ENCODE measurements at places on chromosomes 11 and 22.

GRCh38 chr11:104534278-104534677, 364.0 kb downstream of the CASP12 start:
- no peak for DNase-seq

DNA sequence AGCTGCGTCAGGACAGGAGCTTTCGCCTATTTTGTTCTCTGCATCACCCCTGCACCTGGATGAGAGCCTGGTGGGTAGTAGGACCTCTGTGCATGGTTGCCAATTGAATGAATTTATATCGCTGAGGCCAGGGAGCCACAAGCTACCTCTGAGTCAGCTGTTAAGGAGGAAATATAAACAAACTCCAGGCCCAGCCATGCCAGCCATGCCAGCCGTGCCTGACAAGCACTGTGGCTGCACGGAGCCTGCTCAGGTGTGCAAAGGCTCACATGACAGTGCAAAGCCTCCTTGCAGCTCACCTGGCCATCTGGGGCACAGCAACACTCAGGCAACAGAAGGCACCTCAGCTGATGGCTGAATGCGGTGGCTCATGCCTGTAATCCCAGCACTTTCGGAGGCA, 33.7 kb upstream of the LINC01488 start:
- DNase-seq = no peak

DNA sequence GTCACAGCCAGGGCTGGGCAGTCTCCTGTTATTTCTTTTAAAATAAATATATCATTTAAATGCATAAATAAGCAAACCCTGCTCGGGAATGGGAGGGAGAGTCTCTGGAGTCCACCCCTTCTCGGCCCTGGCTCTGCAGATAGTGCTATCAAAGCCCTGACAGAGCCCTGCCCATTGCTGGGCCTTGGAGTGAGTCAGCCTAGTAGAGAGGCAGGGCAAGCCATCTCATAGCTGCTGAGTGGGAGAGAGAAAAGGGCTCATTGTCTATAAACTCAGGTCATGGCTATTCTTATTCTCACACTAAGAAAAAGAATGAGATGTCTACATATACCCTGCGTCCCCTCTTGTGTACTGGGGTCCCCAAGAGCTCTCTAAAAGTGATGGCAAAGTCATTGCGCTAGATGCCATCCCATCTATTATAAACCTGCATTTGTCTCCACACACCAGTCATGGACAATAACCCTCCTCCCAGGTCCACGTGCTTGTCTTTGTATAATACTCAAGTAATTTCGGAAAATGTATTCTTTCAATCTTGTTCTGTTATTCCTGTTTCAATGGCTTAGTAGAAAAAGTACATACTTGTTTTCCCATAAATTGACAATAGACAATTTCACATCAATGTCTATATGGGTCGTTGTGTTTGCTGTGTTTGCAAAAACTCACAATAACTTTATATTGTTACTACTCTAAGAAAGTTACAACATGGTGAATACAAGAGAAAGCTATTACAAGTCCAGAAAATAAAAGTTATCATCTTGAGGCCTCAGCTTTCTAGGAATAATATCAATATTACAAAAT, 13.4 kb downstream of the OR51B4 start:
- no peak for DNase-seq

DNA sequence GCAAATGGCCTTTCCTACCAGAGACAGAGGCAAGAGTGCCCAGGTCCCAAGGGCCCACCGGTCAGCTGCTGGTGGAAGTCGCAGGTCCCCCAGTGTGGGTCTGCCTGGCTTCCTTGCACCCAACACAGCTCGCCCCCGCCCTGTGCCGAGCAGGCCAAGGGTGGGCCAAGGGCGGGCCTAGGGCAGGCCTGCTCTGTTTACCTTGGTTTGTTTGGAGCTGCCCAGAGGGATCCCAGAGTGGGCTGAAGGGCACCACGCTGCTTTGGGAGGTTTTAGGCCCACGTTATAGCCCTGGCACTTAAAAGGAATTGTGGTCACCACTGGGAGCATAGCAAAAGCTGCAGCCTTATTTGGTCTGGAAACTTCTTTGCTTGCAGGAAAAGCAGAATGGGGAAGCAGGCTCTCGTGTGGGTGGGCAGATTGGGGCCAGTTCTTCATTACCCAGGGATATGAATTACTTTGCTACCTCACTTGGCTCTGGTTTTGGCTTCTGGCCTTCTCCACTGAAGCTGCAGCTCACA, 38.0 kb downstream of the MRGPRD start:
- no peak for DNase-seq

- no peak for DNase-seq
Observed at GRCh38 chr11:112694813-112695212, 266.4 kb upstream of the NCAM1 start.

- no peak for DNase-seq
Observed at GRCh38 chr11:1208394-1209261, 14.2 kb upstream of the MUC5B start.

GRCh38 chr11:2796091-2796490, 89.5 kb downstream of the CDKN1C start:
- DNase-seq = no peak

DNA sequence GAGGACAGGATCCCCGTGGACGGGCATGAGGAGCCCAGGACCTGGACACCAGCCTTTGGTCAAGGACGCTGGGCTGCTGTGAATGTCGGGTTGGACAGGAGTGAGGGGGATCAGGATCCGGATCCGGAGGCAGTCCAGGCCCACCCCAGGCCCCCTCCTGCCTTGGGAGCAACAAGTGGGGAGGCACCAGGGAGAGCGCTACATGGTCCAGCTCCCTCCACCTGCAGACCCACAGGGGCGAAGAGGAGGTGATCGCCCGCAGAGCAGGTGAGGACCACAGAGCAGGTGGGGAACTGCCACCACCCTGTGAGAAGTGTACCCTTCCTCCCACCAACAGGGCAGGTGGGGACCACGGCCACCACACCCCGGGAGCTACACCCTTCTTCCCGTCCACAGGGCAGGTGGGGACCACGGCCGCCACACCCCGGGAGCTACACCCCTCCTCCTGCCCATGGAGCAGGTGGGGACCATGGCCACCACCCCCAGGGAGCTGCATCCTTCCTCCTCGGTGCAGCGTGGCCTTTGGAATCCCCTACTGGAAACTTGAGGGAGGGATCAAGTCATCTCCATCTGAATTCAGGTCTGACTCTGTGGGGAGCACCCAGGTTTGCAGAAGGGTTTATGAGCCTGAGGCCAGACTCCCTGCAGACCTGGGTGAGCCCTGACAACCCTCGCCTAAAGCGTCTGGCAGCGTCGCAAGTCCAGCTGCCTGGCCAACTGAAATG, 141.0 kb downstream of the BRD1 start:
- no peak for DNase-seq

GRCh38 chr11:70857894-70858293, 394.5 kb downstream of the SHANK2 start:
- DNase-seq = no peak

- DNase-seq = no peak
Observed at GRCh38 chr11:68457898-68458249, 2.7 kb upstream of the PPP6R3 start.

- peak; percentile 44 for DNase-seq
Observed at GRCh38 chr22:38230108-38230825, 28.5 kb downstream of the MAFF start.

- DNase-seq = no peak
Observed at GRCh38 chr11:101091781-101092180, 37.8 kb downstream of the PGR start.

- no peak for DNase-seq
Observed at GRCh38 chr11:28584992-28585391, 476.8 kb downstream of the METTL15 start.

GRCh38 chr22:50713008-50713385, 25.0 kb upstream of the ACR start:
- DNase-seq = no peak

- DNase-seq = no peak
Observed at GRCh38 chr22:27809226-27809603, 7.7 kb upstream of the MN1 start.

DNA sequence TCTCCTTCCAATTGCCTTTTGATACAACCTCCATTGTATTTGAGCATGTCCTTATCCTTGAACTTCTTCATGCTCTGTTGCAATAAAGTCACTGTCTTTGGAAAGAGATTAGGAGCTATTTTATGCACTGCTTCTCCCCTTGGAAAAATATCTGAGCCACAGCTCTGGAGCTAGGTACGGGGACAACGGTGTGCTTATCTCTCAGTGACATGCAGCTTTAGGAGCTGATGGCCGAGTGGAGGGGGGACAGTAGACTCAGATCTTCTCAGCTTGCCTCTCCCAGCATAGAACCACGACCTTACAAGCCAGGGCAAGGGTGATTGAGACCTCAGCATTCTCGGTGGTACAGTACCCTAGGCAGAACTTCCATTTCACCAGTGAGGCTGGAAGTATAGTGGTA, 64.1 kb downstream of the HORMAD2 start:
- no peak for DNase-seq

- DNase-seq = no peak
Observed at GRCh38 chr11:1672613-1673350, 24.2 kb upstream of the KRTAP5-6 start.

GRCh38 chr11:118161786-118162185, 9.2 kb upstream of the SCN4B start:
- no peak for DNase-seq

DNA sequence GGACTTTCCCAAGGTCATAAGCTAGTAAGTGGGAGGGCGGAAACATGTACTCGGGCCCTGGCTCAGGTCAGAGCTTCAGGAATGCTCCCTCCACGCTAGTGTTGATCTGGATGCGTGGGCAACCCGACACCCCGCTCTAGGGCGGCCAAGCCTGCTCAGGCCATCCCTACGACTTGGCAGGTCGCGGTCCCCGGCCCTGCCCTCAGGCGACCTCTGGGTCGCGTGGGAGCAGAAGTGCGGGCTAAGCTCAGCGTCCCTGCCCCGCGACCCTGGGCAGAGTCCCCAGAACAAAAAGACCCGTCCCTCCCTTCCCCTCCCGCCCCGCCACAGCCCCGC, 781 bp upstream of the TEF start:
- no peak for DNase-seq

All from NAMALWA (cell line).